ENCODE measurements at places on chromosomes 7 and 10.

GRCh38 chr10:52108236-52108635 lies 205.8 kb upstream of the DKK1 start:
- DNase-seq: no peak

GRCh38 chr7:139618482-139619366 lies 95.2 kb downstream of the CLEC2L start:
- no peak for DNase-seq

DNA sequence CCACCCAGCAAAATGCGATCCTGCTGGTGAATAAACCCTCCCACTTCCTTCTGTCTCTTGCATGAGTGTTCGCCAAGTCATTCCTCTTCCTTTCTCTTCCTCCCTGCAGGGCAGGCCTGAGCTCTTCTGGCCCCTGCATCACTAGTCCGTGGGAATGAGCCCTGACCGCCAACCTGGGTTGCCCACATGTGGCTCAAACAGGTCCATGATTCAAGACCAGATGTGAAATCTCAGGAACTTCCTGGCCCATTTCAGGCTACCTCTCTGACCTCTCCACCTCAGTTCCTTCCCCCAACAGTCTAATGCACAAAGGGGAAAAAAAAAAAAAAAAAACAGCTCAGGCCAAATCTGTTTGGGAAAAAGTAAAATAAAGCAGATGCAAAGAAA lies 5.4 kb upstream of the YWHAG start:
- no peak for DNase-seq

DNA sequence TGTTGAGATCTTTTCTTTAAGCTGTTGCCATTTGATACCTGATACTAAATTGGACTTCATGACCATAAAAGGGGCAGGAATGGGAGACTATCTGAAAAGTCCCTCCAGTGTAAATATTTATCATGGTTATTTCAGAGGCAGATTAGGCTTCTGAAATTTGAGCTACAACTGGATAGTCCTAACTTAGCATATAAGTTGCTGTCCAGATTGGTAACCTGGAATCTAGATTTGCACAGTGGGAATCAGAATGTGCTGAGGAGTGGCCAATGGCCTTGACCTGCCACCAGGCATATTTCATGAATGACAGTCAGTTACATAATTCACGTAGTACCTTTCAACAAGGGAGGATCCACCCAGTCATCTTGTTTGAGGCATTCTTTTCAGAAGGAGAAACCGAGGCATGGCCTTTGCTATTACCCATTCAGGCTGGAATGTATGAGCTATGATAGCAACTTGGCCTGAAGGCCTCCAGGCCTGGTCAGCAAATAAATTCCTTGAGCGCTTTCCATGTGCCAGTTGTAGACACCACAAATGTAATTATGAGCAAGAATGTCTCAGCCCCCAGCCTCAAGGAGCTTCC lies 80.0 kb downstream of the EEPD1 start:
- DNase-seq: no peak

DNA sequence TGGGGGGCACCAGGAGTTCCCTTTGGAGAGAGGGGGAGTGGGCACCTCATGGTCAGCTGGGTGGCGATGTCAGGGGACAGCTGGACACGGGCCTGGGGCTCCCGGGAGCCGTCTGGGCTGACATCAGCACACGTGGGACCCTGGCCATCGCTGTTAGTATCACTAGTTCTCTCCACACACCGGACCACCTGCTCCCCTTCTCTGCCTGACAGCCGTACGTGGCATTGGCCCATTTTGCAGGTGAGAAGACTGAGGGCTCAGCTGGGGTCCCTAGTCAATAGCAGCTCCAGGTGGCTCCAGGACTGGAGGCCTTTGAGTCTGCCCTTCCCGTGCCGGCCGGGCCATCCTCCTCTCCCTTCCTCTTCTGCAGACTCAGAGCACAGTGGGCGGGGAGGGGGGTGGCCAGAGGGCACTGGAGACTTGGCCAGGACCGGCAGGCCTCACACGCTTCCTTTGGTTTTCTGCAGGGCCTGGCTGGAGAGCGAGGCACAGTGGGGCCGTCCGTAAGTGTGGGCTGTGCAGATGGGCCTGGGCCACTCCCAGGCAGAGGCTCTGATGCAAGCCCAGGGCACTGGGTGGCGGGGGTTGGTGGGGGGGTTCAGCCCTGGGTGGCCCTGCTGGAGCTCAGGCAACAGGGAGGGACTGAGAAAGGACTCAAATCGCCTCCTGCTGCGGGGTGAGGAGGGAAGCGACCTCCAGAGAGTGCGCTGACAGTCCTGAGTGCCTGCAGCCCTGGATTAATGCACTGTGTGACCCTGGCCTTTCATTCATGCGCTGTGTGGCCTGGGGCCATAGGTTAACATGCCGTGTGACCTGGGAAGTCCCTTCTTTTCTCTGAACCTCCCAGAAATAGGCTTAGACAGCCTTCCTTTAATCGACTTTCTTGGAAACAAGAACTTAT lies 78.2 kb downstream of the MYL10 start:
- DNase-seq: no peak

GRCh38 chr7:29878081-29878688 lies 71.9 kb downstream of the WIPF3 start:
- peak; percentile 60 for DNase-seq

- DNase-seq: peak; percentile 87
These were observed 73.9 kb upstream of the LEP start for GRCh38 chr7:128167042-128167701.

DNA sequence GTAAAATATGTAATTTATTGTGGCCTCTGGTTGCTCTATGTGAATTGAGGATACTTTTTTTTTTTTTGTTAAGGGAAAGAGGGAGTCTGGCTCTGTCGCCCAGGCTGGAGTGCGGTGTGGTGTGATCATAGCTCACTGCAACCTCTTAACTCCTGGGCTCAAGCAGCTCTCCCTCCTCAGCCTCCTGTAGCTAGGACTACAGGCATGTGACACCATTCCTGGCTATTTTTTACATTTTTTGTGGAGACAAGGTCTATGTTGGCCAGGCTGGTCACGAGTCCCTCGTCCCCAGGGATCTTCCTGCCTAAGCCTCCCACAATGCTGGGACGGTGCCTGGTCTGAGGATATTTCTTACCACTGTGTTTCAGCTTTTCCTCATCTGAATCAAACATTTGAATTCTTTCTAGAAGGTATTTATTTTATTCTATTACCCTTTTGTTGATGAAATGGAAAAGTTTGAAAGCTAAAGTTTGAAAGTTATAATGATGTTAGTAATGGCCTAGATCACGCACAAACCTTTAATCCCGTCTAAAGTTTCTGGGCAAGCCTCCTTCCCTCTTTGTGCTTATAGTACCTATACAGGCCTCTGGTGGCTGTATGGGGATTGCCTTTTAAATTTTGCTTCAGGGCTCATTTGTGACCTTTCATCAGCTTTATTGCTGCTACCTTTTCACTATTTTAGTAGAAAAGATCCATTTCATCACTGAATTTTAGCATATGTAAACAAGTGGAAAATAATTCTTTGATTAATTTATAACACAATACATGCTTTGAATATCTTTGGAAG lies 2.0 kb downstream of the IFRD1 start:
- DNase-seq: no peak

DNA sequence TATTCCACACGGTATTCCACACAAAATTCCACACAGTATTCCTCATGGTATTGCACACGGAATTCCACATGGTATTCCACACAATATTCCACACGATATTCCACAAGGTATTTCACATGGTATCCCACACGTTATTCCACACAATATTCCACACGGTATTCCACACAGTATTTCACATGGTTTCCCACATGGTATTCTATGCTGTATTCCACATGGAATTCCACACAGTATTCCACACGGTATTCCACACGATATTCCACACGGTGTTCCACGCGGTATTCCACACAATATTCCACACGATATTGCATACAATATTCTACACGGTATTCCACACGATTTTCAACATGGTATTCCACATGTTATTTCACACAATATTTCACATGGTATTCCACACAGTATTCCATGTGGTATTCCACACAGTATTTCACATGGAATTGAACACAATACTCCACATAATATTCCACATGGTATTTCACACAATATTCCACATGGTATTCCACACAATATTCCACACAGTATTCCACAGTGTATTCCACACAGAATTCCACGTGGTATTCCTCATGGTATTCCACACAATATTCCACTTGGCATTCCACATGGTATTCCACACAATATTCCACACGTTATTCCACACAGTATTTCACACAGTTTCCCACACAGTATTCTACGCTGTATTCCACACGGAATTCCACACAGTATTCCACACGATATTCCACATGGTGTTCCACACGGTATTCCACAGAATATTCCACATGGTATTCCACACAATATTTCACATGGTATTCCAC lies 136.0 kb upstream of the CHST15 start:
- DNase-seq: no peak

- DNase-seq: no peak
These were observed 44.9 kb downstream of the POLR1F start for GRCh38 chr7:19663816-19664462.

DNA sequence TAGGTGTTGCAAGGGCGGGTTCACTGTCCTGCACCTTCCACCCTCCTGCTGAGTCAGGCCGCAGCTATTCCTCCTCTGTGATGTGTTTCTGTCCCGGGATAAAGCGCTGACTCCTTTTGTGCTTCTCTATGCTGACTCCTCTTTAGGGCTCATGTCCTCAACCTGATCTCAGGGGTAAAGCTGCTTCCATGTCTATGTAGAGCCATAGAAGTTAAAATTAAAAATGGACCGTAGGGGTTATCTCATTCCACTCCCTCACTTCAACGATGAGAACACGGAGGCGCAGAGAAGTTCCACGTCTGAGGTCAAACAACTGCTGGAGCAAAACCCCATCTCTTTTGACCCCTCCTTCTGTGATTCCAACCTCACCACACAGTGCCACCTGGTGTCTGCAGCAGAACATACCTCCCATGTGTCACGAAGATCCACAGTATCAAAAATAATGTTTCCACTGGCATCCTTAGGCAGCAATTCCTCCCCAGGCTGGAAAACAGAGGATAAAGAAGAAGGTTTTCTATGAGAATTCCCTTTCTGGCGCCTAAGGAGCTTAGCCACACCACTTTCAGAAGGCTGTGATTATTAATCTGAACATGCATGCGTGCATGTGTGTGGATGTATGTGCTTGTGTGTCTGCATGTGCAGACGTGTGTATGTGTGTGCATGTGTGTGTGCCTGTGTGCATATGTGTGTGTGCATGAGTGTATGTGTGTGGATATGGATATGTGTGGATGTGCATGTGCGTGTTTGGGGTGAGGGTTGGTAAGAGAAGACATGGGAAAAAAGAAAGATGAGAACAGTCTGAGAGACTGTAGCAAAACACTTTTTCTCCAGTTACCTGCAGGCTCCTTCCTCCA lies 81.2 kb upstream of the UCN3 start:
- peak; percentile 14 for DNase-seq

GRCh38 chr7:73519867-73520672 lies 2.0 kb downstream of the BAZ1B start:
- no peak for DNase-seq

DNA sequence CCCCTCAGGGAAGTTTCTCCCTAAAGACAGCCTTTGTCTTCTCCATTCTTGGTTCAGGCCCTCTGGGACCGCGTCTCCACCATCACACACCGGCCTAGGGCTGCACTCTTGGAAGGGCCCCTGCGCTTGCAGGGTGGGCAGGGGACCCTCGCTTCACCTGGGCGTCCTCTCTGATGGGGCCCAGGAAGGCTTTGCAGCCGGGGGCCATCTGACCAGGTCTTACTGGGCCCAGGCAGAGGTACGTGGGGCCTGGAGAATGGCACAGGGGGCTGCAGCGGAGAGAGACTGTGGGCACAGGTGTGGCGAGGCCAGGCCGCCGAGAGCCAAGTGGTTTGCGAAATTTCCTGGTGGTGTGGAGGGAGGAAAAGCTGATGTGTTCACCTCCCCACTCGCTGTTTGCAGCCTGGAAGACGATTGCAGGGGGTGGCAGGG lies 44.4 kb downstream of the ALOX5 start:
- no peak for DNase-seq

- no peak for DNase-seq
These were observed 154.2 kb downstream of the TSPAN12 start for GRCh38 chr7:120703585-120704240.

- no peak for DNase-seq
These were observed at the start of gene FRMPD2 for GRCh38 chr10:48274636-48275035. TSS of gene FRMPD2 (minus strand) at chr10:48274696. CDS start at chr10:48274567, 129 bp downstream.

DNA sequence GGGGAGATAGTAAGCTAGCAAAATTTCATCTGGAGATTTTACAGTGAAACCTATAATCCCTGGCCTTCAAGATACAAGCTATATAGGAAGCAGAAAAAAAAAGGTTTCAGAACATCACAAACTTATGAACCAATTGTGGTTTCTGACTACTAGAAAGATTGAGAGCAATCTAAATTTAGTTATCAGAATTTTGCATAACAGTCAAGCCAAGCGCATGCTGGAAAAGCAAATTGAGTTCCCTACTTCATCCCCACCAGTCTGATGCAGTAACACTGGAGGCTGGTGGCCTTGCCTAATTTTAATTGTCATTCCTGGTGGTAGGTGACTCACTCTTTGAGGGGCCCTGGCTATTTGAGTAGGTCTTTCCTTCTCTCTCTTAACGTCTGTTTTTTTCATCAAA lies 46.3 kb upstream of the ELMO1 start:
- DNase-seq: no peak

- no peak for DNase-seq
These were observed 35.6 kb downstream of the YKT6 start for GRCh38 chr7:44236333-44236728.

- no peak for DNase-seq
These were observed 109.1 kb downstream of the CHCHD3 start for GRCh38 chr7:132972745-132973144.

GRCh38 chr10:112394475-112394875 lies 20.6 kb downstream of the ACSL5 start:
- no peak for DNase-seq

GRCh38 chr7:121832347-121832746 lies 40.6 kb upstream of the PTPRZ1 start:
- no peak for DNase-seq

GRCh38 chr7:102974366-102975236 lies 61.8 kb downstream of the LRRC17 start:
- no peak for DNase-seq

GRCh38 chr10:89390476-89391225 lies 1.8 kb upstream of the IFIT1 start:
- no peak for DNase-seq

DNA sequence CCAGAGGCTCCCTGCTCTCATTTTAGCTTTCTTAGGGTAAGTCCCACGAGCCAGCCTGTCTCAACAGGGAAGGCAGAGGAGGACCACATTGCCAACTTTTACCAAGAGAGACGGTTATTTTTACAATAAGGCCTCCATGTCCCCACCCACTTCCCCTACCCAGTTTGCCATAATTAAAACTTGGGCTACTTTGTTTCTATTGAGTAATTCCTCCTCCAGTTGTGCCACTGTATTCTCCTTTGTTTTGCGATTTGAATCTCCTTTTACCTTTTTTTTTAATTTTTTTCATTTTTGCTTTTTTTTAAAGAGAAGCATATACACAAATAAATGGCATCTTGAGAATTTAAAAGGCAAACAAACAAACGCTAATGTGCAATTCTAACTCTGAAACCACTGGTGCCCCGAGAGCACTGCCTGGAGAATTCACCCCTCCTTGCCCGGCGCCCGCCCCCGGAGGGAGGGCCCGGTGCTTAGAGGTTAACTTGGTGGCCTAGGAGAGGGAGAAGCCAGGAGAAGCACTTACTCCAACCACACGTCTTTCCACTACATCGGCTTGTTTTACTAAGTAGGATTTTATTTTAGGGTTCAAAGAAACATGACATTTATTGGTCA lies 282.3 kb downstream of the USP6NL start:
- DNase-seq: no peak
